Hypothalamus (tissue), 51 donors: ENCODE measurements at places on chromosomes 5 and 9.

DNA sequence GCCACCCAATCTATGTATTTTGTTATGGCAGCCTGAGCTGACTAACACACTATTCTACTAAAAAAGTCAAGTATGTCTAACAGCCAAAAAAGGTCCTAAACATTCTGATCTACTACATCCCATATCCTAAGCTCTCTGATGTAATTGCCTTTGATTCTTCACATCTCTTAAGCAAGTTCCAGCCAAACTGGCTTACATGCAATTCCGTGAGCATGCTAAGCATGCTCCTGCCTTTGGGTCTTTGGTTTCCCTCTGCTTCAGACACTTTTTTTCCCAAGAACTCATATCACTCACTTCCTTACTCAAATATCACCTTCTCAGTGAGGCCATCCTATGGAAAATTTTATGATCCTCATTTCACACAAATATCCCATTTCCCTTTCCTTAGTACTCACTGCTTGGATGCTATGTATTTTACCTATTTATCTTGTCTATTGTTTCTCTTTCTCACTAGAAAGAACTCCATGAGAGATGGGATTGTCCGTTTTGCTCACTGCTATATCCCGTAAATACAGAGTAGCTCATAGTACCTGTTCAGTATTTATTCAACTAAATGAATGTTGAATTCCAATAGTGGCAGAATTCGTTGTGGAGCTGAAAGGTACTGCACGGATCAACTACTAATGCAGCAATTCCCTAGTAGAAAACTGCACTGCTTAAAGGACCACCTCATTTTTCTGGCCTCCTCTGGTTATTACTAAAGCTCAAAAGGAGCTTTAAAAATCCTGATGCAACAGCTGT is 2.3 kb upstream of the SLC12A2 start:
- DNase-seq: no peak

GRCh38 chr9:28810388-28811075 is 1237.3 kb upstream of the C9orf72 start:
- DNase-seq: no peak

DNA sequence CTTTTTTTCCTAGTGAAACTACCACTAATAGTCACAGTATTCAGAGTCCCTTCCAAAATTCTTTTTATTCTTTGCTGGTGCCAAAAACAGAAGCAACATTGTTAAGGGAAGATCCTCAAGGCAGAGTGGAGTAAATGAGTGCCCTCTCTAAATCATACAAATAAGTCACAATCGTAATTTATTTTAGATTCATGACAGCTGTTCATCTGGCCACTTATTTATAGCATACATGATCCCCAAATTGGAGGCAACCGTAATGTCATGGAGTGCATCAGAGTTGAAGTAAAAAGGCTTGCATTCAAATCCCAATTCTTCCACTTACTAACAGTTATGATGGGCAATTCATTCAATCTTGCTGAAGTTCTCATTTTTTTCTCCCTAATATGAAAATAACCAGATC is 33.4 kb downstream of the POLK start:
- DNase-seq: no peak

DNA sequence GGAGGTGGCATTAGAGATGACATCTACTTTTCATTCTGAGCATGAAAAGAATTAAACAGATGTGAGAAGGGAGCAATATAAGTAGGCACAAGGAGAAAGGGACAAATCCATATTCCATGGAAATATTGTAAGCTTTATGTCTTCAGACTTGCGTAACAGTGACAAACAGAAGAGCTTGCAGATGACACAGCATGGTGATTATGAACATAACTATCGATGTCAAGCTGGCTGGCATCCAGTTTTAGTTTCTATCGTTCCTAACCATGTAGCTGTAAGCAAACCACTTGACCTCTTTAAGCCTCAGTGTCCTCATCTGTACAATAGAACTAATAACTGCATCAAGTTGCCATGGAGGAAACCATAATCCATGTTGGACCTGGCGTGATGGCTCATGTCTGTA is 246.7 kb upstream of the ADRA1B start:
- DNase-seq: no peak

GRCh38 chr9:109290385-109290784 is 30.5 kb downstream of the EPB41L4B start:
- DNase-seq: no peak

DNA sequence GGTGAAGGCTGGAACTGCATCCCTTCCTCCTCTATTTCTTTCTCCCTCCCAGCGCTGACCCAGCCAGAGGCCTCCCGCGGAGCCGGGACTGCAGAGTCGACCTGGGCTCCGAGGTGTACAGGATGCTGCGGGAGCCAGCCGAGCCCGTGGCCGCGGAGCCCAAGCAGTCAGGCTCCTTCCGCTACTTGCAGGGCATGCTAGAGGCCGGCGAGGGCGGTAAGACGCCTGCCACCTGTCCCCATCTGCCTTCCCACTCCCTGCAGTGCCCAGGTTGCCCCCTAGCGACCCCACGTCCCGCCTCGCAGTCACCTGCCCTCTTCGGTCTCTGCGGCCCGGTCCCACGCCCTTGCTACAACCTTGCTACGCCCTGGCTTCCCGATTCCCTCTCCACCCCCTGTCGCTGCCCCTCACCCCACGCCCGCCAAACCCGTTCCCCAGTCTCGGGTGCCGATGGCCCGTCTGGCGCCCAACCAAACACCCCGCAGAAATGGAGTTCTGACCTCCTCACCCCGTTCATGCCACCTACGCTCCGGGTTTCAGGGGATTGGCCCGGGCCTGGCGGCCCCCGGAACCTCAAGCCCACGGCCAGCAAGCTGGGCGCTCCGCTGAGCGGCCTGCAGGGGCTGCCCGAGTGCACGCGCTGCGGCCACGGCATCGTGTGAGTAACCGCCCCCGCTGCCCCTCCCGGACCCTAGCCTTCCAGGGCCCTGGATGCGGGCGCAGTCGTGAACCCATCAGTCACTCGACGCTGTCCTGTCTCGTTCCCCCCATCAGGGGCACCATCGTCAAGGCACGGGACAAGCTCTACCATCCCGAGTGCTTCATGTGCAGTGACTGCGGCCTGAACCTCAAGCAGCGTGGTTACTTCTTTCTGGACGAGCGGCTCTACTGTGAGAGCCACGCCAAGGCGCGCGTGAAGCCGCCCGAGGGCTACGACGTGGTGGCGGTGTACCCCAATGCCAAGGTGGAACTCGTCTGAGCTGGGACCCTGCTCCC is 14.1 kb downstream of the PDLIM4 start:
- DNase-seq: no peak

DNA sequence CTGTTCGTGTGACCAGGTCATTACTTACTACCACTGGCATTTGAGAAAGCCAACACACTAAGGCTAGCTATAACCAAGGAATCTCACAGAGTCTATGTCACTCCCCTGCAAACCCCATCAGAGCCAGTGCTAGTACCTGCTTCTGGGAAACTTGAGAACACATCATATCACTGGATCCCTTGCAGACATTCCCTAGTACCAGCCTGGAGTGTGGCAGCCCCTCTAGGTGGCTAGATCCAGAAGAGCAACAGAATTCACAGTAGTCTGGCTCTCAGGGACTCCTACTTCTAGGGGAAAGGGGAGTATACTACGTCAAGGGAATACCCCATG is 73.8 kb upstream of the RUSC2 start:
- DNase-seq: no peak

DNA sequence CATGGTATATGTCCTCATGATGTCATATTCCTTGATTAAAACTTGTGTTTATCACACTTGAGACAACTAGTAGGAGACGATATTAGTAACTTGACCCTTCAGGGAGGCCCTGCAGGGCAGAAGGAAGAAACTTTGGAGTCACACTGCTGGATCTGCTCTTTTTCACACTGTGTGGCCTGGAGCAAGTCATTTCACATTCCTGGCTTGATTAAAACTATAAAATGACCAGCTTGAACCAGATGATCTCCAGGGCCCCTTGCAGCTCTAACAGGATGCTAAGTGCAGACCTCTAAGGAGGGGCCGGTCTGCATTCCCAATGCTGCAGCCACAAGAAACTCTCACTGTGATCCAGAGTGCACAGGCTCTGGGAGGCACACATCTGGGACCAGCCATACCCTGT is 146.4 kb upstream of the ZNF366 start:
- DNase-seq: no peak

DNA sequence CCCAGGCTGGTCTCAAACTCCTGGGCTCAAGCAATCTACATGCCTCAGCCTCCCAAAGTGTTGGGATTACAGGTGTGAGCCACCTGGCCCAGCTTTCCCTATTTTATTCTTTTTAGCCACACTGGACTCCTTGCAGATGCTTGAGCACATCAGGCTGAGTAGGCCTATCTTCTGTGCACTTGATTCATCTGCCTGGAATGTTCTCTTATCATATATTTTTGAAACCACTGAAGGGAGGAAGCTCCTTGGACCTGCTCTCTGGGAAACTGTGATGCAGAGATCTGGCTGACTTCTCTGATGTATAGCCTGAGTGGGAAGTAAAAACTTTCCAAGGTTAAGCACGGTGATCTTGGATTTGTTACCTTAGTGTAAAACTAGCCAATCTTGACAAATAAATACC is 6.5 kb upstream of the MAT2B start:
- DNase-seq: no peak

DNA sequence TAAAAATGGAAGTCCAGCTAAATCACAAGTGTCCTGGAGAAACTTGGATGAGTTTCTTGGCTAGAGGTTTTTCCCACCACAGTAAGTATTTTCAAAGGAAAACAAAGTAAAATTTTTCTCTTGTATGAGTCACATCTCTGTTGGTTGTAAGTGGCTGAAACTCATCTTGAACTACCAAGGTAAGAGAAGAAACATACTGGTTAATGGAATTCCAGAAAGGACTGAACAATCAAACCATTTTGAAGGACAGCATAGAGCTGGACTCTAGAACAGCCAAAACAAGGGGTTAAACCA is 102.8 kb upstream of the CDKN2B start:
- DNase-seq: no peak

- no peak for DNase-seq
These were observed 114.0 kb downstream of the ADAMTSL1 start for GRCh38 chr9:18588002-18588401.

GRCh38 chr9:89066835-89067234 is 75.6 kb downstream of the S1PR3 start:
- DNase-seq: no peak
